Inflammatory macrophage treated with lipopolysaccharide for 4 hours (primary cell): ENCODE measurements at places on chromosomes 7 and 10.

DNA sequence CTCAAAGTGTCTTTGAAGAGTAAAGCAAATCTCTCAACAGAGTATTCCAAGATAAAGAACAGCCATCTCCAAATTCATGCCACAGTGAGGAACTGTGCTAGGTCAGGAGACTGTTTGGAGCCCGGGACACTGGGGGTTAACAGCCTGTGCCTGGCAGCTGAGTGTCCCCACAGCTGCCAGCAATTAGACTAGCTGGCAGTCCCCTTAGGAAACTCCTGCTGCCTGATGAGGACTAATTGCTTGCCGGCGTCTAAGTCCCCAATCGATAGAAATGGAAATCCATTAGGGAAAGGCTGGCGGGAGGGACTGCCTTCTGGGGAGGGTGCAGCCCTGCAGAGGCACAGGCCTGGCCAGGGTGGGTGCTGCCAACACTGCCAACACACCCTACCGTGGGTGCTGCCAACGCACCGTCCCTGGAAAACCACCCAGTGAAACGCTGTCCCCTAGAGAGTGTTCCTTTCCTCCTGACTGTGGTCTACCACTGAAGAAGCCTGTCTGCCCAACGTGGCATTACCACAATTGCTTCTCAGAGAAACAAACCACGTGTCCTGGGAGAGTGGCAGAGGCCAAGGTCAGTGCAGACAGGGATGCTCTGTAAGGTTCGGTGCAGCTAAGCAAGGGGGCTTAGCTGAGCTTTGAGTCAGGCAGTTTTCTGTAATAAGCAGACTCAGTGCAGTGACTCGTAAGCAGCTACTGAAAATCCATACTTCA lies 60.8 kb downstream of the XRCC2 start:
- DNase-seq: no peak

DNA sequence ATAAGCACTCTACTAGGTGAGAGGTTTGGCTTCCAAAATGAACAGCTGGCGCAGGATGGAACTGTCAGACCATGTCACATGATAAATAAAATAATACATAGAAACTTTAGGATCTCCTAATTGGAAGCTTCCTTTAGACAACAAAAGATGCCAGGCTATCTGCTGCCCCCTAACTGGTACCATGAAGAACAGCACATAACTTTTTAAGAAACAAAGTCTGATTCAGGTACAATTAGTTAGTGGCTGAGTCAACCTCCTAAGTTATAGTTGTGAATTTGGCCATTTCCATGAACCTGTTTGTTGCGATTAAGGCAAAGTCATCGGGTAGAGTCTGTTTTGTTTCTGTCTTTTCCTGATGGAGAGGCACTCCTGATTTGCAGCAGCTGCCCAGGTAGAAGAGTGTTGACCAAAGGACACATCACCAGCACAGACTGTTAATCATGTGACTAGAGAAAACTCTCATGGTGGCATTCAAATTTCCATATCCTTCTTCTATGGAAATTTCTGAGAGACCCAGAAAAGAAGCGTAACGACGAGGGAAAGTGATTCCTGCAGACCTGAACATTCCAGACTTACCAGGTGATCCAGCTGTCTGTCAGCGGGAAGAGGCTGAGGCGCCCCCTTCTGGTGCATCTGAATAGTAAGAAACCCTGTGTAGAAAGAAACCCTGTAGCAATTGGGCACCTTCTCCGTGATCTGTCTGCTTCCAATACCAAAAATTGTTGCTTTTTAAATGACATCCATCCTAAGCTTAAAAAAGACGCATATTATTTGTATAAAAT lies 8.6 kb upstream of the INHBA start:
- peak; percentile 44 for DNase-seq

DNA sequence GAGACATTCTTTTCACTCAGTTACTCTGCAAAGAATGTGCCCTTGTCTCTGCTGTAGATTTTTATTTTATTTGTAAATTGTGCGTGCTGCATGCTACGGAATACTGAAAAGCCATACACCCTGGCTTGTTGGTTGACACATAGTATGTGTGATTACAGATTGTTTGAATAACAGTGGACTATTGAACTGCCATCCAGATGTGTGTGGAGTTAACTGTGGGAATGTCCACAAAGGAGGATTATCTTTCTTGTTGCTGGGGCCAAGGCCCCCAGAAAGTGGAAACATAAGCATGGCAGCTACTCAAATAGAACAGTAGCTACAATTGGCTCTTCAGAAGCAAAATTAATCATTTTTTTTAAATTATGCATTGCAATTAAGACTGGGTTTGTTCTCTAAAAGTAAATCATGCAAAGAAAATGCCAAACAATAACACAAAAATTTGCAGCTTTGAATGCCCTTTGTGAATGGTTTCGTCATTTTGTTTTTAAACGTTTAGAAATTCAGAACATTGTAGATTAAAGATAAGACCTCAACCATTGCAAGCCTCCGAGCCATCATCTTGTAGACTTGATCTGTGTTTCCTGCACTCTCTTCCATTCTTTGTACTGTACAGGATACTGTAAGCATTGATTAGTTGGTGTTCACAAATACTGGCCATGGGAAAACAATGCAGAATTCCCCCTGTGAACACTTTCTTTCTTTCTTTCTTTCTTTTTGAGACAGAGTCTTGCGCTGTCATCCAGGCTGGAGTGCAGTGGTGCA lies 210.3 kb upstream of the TCF7L2 start:
- no peak for DNase-seq

- peak; percentile 24 for DNase-seq
These were observed 649 bp downstream of the ACTR3B start for GRCh38 chr7:152759949-152760853.

DNA sequence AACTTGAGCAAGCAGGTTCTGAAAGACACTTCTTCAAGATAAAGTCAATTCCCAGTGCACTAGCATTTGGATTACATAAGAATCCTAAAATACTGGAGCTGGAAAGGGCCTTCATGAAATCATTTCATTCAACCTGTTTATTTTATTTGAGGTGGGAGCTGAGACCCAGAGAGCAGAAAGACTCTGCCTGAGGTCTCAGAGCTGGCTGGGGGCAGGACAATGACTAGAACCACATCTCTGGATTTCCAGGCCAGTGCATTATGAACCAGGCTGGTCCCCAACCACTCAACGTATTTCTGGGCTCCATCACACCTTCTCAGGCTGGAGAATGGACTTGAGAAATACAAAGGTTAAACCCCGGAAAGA lies 8.4 kb downstream of the ANXA11 start:
- no peak for DNase-seq

- peak; percentile 74 for DNase-seq
These were observed 81.3 kb upstream of the DKK1 start for GRCh38 chr10:52232561-52233350.

DNA sequence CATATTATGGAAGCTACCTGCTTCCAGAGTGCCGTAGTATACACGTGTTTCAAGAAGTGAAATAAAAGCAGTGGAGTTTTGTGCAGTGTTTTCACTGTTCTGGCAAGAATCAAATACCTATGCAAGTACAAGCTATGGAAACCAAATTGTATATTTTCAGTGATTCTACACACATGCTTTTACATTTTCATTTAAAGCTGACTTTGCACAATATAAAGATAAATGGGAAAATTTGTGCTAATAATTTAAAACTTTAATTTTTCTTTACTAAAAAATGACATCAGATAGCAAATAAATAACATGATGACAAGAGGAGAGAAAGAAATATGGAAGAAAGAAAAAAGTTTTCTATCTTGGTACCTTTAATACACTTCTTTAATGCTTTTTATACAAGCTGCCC lies 393.7 kb upstream of the NPVF start:
- no peak for DNase-seq

DNA sequence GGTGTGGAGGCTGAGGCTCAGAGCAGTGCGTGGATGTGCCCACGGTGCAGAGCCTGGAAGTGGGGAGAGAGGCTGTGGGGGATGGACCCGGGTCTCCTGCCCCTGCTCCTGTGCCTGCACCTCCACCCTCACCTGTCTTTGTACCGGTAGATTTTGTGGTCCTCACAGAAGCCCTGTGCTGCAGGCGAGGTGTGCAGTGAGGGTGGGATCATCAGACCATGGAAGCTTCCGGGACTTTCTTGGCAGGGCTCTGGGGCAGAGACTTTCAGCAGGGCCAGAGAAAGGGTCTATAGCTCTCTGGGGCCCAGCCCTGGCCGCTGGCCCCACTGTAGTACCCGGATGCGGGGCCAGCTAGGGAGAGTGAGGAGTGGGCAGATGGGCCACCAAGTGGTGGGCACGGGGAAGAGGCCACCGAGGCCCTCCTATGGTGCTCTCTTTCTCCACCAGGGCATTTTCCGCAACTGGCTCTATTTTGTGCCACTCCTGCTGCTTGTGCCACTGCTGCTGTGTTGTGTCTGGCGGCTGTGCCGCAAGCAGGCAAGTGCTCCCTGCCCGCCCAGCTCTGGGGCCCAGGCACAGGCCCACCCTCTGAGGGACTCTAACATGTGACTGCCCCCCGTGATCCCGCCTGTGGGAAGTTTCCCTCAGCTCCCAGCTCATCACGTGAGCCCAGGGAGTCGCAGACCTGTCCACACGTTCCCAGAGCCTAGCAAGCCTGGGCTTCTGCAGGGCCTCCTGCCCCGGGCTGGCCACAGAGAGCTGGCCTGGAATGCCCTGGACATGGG lies 22.1 kb downstream of the ANTXRL start:
- DNase-seq: no peak

DNA sequence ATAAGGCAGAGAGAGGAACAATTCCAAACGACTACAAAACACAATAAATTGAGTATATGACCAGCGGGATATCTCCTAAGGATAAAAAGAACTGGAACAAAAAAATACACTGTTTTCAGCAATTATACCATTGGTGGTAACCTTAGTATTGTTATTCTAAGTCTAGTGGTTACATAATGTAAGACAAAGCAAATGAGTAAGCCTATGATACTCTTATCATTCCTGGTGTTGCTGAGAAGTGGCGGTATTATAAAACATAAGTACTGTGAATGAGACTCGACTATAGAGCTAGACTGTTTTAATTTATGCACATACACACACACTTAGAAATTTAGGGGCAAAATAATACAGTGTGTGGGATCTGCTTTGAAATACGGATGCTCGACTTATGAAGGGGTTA lies 107.7 kb downstream of the NRBF2 start:
- DNase-seq: no peak

DNA sequence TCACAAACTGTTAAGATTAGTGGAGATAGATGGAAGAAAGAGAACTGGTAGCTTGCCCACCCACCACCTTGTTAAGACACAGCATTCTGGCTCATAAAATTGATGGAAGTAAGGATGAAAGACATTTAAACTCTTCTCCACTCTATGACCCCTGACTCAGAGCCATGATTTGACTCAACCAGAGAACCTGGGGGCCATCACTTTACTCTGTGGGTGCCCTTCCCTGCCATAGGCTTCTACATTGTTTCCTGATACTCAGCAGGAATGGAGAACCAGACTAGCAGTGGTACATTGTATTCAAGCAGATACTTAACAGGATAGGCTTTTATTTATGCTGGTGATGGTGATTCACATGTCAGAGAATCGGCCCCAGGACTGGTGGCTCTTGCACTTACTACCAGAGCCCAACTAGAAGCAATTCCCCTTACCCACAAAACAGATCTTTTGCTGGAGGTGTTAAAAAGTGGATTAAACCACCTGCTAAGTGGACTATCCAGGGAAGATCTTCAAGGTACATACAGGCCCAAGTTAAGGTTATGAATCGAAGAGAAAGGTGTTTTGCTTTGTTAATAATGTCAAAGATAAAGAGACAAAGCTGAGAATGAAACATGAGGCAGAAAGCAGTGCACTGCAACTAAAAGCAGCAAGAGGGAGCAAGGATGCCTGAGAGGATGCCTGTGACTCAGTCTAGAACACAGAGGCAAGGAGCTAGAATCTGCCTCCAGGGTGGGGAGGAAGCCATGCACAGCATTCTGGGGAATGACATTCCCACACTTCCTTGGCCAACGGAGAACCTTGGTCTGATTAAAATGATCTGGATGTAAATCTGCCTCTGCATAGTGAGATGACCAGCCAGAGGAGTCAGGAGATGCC lies 36.0 kb upstream of the GLI3 start:
- no peak for DNase-seq

DNA sequence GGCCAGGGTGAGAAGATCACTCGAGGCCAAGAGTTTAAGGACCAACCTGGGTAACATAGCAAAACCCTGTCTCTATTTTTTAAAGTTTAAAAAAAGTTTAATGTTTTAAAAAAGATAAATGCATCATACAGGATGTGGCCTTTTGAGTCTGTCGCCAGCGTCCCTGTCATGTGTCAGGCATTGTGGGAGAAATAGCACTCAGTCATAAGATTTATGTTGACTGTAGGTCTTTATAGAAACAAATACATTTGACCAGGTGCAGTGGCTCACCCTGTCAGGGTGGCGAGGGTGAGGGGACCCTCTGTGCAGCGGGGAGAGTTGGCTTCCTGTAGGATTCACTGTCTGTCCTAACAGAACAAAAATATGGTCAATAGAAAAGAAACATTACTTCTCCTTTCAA lies 63.5 kb upstream of the SH2B2 start:
- no peak for DNase-seq

DNA sequence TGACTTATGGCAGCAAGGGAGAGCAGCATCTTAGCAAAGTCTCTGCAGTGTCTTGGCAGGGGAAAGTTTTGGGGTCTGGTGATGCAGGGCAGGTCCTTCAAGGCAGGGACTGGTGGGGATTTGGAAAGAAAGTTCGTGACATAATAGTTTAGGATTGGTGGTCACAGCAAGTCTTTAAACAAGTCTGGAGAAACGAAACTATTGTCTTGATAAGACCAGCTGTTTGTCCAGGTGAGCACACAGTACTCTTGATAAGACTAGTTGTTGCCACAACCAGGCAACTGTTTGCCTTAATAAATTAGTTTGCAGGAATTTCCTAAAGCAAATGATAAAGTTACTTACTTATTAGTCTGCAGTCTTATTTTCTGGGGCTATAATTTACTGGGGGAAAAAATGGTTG lies 136.1 kb downstream of the AKR1D1 start:
- no peak for DNase-seq

DNA sequence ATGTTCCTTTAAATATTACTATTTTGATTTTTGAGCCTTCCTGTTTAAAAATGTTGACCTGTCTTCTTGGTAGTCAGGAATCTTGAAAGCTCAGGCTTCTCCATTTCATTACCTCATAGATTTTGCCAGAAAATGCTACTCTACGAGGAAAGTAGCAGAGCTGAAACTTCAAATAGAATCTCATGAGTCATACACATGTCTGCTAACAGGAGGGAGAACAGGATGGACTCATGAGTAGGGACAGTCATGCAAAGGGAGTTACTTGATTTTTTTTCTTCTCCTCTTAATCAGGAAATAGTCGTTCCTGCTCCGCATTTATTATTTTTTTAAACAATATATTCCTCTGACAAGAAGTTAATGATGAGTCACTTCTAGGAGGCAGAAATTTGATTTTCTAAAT lies 37.0 kb upstream of the MINDY3 start:
- DNase-seq: no peak

GRCh38 chr7:11784769-11785536 lies 47.0 kb downstream of the THSD7A start:
- DNase-seq: no peak

DNA sequence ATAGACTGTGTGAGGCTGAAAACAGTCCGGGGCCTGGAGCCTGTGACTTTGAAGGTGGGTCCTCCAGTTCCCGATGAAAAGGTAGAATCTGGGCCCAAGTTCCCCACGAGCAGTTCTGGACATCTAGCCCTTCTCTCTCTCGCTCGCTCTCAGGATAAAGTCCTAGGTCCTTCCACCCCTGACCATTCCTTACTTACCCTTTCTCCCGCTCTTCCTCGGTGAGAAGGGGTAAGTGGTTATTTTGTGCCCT lies 713 bp downstream of the IMMP2L start:
- no peak for DNase-seq
